ENCODE measurements at places on chromosomes 2 and 18.

DNA sequence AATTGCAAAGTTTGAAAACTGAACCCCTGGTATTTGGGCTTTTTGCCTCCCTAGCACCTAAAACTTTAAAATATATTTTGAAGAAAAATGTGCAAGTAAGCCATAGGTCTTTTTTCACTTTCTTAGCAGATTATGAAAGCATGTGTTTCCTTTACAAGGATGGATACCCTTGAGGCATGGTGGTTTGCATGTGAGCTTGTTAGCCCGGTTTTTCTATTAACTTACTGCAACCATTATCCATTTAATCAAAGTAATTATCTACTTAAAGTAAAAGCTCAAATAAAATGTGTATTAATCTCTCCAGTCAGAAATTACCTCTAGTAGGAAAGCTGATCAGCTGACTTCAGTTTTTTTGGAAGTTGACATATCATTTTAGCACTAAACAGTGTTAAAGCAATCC is 140.6 kb downstream of the EML6 start:
- no peak for DNase-seq

DNA sequence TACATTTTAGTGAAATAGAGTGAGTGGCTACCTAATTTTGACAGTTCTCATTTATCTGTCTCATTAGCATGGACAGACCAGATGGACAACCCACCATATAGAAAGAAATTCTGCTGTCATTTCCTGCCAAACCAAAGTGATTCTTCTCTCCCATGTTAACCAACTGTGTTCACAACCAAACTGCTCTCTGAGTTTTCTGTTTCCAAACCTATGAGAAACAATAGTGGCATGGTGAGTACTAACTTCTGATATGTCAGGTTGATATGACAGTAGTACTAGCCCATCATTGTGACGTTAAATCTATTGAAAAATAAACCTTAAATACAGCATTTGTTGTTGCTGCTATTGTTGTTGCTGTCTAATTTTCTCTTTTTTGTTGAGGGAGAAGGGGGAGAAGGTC is 72.7 kb downstream of the IKZF2 start:
- DNase-seq, result no peak

DNA sequence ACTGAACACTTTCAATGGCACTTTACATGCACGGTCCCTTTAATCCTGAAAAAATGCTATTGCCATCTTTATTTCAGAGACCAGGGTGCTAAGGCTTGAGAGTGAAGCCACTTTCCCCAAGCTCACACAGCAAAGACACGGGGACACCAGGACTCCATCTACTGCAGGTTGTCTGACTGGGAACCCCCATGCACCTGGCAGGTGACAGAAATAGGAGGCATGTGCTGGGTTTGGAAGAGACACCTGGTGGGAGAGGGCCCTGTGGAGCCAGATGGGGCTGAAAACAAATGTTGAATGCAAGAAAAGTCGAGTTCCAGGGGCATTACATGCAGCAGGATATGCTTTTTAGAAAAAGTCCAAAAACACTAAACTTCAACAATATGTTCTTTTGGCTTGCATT is 5.2 kb upstream of the EHD3 start:
- DNase-seq, result no peak

GRCh38 chr2:237732790-237733381 is 65.7 kb upstream of the RBM44 start:
- no peak for DNase-seq

DNA sequence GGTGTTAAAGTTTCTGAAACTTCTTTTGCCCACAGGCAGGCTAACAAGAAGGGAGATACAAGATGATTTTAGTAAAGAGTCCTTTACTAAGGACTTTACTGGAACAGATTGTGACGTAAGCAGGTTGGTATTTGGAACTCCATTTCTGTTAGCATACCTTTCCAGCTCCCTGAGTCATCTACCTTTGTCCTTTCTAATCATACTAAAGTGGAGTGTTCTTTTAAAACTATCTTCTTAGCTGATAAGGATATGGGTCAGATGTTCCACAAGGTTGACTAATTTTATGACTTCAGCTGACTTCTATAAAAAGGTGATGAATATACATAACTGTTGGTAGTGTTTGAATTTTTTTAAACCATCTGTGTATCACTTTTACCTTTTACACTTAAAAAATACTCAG is 21.1 kb downstream of the UGP2 start:
- no peak for DNase-seq

- DNase-seq, result no peak
Observed at GRCh38 chr2:168210895-168211570, 36.4 kb downstream of the STK39 start.

- DNase-seq, result no peak
Observed at GRCh38 chr2:238801791-238802190, 46.1 kb upstream of the TWIST2 start.
